ENCODE measurements at places on chromosomes 2 and 18. TPM values are rescaled to one million over a fixed set of nuclear protein-coding genes. Genes with fewer than 3 reads are reported as not detected.
A peak's percentile ranks its signal among the peaks of the same experiment; 100 is the strongest.

The SNTG2 gene
- total RNA-seq: 0.38 TPM

The ANKRD30BL gene
- not detected for total RNA-seq

The BMP10 gene
- total RNA-seq: not detected

The MALT1 gene
- 21.2 TPM for total RNA-seq

The PSMA8 gene
- total RNA-seq: not detected

The KCNE4 gene
- total RNA-seq: under 0.01 TPM

The INHBB gene
- 35.3 TPM for total RNA-seq

The ZNF521 gene
- total RNA-seq: 66.4 TPM

The PIKFYVE gene
- total RNA-seq: 24.5 TPM

The SERPINB7 gene
- not detected for total RNA-seq

The NCKAP5 gene
- under 0.01 TPM for total RNA-seq

The NT5C1B gene
- not detected for total RNA-seq

The IL18RAP gene
- total RNA-seq: not detected

The SKA1 gene
- total RNA-seq: 2.9 TPM

The HRH4 gene
- total RNA-seq: not detected

The ASXL3 gene
- total RNA-seq: 0.76 TPM

The IL1RL1 gene
- total RNA-seq: 0.13 TPM

The AOX1 gene
- 5.4 TPM for total RNA-seq

The DLX1 gene
- total RNA-seq: not detected

GRCh38 chr18:77486985-77487384 lies 237.3 kb downstream of the GALR1 start:
- no peak for DNase-seq

DNA sequence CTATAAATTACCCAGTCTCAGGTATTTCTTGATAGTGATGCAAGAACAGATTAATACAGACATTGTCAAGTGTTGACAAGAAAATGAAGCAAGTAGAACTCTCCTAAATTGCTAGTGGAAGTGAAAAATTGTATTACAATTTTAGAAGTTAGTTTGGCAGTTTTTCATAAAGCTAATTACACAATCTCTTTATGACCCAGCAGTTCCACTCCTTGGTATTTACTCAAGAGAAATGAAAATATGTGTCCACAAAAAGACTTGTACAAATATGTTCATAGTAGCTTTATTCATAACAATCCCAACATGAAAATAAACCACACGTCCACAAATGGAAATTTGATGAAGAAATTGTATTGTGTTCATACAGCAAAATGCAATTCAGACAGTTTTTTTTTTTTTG lies 49.4 kb downstream of the PDE1A start:
- DNase-seq: no peak

GRCh38 chr18:21389283-21389682 lies 147.3 kb downstream of the GREB1L start:
- no peak for DNase-seq

DNA sequence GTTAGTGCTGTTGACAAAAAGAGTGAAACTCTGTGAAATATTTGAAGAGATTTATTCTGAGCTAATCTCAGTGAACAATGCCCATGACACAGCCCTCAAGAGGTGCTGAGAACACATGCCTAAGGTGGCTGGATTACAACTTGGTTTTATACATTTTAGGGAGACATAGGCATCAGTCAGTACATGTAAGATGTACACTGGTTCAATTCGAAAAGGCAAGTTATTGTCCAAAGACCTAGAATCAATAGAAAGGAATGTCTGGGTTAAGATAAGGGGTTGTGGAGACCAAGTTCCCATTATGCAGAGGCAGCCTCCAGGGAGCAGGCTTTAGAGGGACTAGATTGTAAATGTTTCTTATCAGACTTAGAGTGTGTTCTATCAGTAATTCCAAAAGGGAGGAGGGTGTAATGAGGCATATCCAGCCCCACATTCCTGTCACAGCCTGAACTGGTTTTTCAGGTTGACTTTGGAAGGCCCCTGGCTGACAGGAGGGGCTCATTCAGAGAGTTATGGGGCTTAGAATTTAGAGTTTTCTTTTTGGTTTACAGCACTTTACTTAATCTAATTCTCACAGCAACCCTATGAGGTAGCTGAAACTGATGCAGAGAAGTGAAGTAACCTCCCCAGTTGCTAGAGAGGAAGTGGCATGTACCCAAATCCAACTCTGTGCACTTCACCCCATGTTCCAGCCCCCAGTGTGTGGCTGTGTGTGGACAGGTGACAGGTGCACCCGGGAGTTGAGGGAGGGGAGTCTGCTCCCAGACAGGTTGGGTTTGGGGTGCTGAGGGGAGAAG lies 28.3 kb upstream of the ASAP2 start:
- DNase-seq: no peak

GRCh38 chr2:62304429-62305417 lies 108.8 kb downstream of the B3GNT2 start:
- peak; percentile 46 for DNase-seq

DNA sequence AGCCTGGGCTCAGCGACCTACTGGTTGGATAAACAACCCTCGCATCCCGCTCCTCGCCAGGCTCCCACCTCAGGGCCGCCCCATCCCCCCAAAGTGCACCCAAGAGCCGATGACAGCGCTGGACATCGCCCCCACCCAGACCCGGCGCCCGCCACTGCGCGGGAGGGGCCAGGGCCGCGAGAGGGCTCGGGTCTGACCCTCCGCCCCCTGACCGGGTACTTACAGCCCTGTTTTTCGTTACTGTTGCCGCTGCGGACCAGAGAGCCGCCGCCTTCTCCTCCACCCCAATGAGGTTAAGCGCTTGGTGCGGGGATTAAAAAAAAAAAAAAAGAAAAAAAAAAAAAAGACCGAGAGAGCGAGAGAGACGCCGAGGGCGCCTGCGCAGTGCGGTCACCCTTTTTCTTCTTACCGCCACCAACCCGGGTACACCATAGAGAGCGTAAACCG lies at the start of gene CLASP1:
TSS of gene CLASP1 (minus strand) at position 314 of the 447 bp plus-strand sequence. CDS start 43,567 bp downstream, outside the sequence.
- no peak for DNase-seq

- peak; percentile 97 for DNase-seq
Observed at GRCh38 chr18:2515908-2516625, 55.2 kb downstream of the METTL4 start.

GRCh38 chr2:107627164-107627563 lies 199.5 kb upstream of the RGPD4 start:
- DNase-seq: no peak

DNA sequence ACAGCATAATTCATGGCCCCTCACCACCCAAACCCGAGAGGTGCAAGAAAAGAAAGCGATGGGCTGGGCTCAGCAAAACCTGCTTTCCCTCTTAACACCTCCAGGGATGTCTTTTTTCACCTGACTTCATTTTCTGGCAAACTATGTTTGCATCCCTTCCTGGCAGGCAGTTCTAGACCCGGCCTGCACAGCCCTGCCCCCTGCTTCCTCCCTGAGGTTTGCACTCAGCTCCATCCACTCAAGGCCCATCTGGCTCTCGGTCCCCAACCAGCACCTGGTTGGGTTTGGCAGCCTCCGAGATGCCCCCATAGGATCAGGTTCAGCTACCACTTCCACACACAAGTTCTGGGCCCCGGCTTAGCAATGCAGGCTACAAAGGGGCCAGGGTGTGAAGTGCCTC lies 185.7 kb downstream of the SMAD7 start:
- DNase-seq: no peak

- peak; percentile 22 for DNase-seq
Observed at GRCh38 chr2:203427061-203427460, 98.9 kb downstream of the ABI2 start.

- no peak for DNase-seq
Observed at GRCh38 chr18:26471027-26471426, 77.3 kb downstream of the KCTD1 start.

- no peak for DNase-seq
Observed at GRCh38 chr2:112679484-112679883, 33.7 kb downstream of the SLC20A1 start.

DNA sequence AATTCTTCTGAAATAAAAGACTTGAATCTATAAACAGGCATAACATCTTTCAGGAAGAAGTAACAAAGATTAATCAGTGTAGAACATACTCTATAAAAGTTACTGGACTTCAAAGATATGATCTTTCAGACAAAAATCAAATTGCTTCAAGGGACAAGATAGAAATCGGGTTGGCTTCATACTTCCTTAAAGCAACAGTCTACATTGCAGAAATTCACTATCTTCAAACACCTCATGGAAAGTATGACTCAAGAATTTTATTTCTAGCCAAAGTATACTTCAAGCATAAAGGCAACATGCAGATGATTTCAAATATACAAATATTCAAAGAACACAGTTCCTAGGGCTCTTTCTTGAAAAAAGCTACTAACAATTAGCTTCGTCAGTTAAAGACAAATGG lies 240.7 kb downstream of the SRBD1 start:
- DNase-seq: no peak

DNA sequence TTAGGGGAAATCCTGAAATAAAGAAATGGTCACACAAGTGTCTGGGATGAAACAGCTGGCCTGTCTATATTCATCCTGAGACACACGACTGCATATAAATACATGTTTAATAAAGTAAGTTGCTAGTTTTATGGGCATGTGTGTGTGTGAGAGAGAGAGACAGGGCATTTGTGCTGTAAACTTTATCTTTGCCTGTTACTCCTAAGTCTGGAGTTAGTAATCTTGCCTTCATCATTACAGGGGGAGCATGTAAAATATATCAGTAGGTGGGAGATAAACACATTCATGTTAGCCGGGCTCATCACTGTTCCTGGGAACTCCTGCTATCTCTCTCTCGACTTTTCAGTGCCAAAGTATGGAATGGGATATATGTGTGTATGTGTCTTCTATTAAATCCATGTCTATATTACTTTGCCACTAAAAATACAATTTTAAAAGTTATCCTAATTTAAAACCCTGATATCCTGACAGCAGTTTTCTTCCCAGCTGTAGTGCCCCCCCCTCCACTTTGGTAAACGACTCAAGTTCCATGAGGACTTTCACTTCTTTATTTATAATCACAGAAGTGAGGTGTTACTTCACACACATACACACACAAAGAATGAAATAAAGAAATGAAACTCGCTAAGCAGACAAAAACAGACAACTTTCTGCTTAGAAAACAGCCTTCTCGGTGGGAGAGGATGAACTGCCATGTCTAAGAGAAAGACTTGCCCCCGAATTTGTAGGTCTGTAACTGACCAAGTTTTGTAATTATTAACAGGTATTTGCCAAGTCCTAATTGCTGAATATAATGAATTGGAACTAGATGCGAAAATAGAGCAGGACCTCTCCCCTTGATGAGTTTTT lies 947 bp downstream of the ZEB2 start:
- DNase-seq: no peak

GRCh38 chr2:63587814-63588384 lies 378 bp downstream of the WDPCP start:
- no peak for DNase-seq

DNA sequence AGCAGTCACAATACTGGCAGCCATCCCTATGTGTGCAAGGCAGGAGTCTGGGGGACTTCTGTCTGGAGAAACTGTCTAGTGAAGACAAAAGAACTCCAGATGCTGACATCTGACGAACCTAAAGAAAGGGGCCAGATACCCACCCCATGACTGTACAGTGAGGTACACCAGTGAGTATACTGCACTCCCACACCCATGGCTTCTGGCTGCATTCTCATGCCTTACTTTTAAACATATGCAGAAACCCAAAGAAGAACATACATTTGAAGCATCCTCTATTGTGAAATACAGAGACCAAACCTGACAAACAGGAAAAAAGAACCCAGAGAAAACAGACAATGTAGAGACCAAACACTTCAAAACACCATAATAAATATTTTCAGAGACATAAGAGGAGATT lies 102.2 kb downstream of the ACTR3 start:
- DNase-seq: no peak

DNA sequence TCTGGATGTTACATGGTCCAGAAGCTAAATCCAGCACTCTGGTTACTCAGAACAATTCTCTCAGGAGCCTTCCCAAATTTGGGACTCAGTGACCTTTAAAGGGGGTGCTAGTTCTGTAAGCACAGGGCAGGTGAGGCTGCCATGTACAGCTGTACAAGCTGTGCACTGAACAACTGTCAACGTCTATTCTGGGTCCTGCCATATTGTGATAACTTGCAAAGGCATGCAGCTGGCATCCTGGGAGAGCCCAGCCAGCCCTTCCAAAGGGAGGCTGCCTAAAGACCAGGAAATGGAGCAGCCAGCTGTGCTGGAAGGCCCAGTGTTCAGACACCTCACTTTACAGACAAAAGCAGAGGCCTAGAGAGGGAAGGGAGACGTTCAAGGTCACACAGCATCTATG lies 204.8 kb downstream of the KLHL29 start:
- no peak for DNase-seq

- DNase-seq: no peak
Observed at GRCh38 chr2:61090386-61090921, 24.8 kb downstream of the SANBR start.

- DNase-seq: no peak
Observed at GRCh38 chr18:79382681-79383387, 12.9 kb upstream of the NFATC1 start.

- no peak for DNase-seq
Observed at GRCh38 chr2:63658176-63658968, 69.6 kb downstream of the MDH1 start.

- DNase-seq: no peak
Observed at GRCh38 chr18:23819001-23819400, 129.7 kb downstream of the LAMA3 start.

GRCh38 chr18:2612996-2613395 lies 41.6 kb downstream of the NDC80 start:
- DNase-seq: no peak

DNA sequence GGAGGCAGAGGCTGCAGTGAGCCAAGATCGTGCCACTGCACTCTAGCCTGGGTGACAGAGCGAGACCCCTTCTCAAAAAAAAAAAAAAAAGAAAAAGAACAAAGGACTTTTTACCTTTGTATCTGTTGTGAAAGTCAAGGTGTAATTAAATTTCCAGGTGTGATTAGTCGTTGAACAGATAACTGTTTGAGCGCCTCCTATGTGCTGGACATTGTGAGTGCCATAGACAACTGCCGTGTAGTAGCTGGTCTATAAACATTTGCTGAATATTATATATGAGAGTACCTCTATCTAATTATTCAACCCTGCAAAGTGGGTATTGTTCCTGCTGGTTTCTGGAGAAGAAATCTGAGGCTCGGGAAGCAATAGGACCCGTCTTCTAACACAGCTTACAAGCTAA lies 71.8 kb downstream of the ASAP2 start:
- no peak for DNase-seq

- DNase-seq: no peak
Observed at GRCh38 chr2:179201869-179202268, 62.8 kb downstream of the SESTD1 start.

- no peak for DNase-seq
Observed at GRCh38 chr2:190190507-190191162, 128.1 kb upstream of the MSTN start.

GRCh38 chr18:66582211-66582610 lies 21.7 kb downstream of the CDH19 start:
- DNase-seq: no peak

- DNase-seq: no peak
Observed at GRCh38 chr2:27379836-27380625, 503 bp downstream of the ZNF513 start.

- DNase-seq: no peak
Observed at GRCh38 chr2:188495969-188496431, 204.3 kb downstream of the GULP1 start.
